Cardiac fibroblast (primary cell): ENCODE measurements at places on chromosomes 3 and 15.

DNA sequence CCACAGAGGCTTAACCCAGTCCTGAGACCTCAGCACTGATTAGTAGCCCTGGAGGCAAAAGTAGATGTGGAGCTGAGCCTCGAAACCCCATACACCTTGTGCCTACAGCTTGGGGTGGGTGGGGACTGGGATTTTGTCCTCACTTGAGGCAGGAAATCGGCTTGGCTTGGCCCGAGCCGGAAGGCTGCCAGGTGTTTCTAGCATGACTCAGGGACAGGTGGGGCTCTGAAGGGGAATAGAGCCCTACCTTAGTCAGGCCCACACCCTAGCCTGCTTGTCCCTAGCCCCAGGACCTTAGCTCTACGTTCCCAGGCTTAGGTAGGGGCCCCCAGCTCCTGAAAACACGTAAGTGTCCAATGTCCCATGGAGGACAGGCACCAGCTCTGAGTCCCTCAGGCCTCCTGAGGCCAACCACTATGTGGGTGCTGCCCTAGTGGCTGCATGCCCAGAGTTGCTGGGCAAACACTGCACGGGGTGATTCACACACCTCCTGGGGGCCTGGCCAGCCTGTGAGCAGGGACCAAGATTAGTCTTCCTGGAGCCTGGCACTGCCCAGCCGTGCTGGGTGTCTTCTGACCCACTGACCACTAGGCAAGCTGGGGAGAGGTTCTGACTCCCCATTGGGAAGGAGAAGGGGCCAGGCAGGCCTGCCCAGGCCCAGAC lies 3.1 kb downstream of the MST1R start:
- DNase-seq = peak; percentile 27

- DNase-seq = no peak
Measured at GRCh38 chr3:26105261-26105660, 315.4 kb downstream of the OXSM start.

GRCh38 chr3:81876826-81877225 lies 115.4 kb upstream of the GBE1 start:
- DNase-seq = no peak

DNA sequence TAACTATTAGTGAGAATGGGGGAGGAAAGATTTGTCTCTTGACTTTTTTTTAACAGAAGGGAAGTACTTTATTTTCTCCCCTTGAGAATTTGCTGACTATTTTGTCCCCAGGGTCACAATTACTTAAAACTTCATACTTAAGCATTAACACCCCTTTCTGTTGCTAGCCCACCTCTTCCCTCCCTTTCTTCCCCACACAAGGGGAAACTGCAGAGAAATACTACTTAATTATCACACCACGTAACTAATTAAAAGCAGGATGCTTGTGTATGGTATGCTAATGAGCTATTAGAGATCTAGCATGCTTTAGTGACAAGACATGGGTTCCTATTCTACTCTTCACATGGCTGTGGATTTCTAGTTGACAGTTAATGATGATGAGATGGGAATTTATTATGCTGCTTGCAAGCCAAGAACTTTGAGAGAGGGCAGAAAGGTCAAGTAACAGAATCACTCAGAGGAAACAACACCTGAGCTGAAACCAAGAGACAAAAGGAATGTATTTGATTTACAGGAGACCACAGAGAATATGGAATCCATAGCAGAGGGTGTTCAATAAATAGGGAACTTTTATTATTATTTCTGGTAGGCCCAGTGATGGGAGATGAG lies 179.2 kb downstream of the LSAMP start:
- DNase-seq = no peak

- DNase-seq = no peak
Measured at GRCh38 chr15:33068007-33068481, 126.5 kb downstream of the FMN1 start.
